Hematopoietic multipotent progenitor cell treated with erythropoietin and hydrocortisone succinate and interleukin-3 and kit ligand, for 4 days (in vitro differentiated cells): ENCODE measurements at places on chromosomes 6 and 20.

GRCh38 chr6:127022302-127022701 lies 96.2 kb upstream of the RSPO3 start:
- DNase-seq = no peak

DNA sequence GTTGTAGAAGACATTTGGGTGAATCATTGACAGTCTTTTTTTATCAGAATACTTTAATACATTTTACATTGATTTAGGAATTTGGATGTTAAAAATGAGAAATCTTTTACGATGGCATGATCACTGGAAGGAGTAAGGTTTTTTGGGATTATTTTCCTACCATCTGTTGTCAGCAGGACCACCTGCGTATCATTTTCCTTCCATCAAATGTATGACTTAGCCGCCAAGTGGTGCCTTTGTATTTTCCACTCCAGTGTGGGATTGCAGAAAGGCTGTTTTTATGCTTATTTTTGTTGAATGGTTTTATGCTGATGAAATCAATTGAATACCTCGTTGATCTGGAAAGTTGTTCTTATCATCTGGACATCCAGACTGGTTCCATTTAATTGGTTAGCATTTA lies 35.8 kb downstream of the AKAP12 start:
- DNase-seq = no peak

- no peak for DNase-seq
Observed at GRCh38 chr20:44837946-44838345, 27.6 kb upstream of the RIMS4 start.

DNA sequence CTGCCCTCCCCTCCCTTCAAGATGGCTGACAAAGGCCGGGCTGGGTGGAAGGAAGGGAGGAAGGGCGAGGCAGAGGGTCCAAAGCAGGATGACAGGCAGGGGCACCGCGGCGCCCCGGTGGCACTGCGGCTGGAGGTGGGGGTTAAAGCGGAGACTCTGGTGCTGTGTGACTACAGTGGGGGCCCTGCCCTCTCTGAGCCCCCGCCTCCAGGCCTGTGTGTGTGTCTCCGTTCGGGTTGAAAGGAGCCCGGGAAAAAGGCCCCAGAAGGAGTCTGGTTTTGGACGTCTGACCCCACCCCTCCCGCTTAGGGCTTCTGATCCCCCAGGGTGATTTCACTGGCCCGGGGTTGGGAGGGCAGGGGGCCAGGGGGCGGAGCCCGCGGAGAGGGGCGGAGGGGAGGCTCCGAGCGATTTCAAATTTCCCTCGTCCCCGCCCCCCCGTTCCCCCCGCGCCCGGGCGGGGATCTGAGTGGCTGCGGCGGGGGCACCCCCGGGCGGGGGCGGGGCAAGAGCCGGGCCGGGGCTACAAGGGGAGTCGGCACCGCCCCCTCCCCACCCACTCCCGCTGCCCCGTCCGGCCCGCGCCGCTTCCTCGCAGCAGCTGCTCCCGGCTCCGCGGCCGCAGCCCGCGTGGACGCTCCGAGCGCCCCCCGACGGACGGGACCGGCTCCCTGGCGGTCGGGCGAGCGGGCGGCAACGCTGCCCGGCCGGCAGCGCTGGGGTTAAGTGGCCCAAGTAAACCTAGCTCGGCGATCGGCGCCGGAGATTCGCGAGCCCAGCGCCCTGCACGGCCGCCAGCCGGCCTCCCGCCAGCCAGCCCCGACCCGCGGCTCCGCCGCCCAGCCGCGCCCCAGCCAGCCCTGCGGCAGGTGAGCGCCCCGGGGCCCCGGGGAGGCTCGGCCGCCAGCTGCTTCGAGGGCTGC lies at the start of gene DNMT3B:
Gene DNMT3B, plus strand, starts transcription at position 555 of the 923 bp plus-strand sequence. CDS start 17,939 bp downstream, outside the sequence.
- DNase-seq = peak; percentile 96

DNA sequence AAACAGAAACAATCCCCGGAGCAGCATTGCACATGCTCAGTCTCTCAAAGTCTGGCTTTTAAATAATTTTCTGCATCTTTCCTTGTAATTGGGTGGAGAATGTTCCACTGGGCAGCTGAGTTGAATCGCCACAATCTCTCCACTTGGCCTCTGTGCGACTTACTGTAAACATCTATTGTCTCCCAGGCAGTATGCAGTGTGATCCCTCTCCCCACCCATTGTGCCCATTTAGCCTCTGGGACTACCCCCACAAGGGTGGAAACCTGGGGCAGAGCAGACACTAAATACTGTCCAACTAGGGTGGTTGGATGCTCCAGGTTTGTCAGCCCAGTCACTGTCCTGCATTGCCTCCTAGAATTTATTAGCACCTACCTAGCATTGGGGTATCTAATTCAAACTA lies 96.2 kb downstream of the JARID2 start:
- DNase-seq = no peak

- no peak for DNase-seq
Observed at GRCh38 chr6:72890233-72890632, 268.4 kb downstream of the KCNQ5 start.

DNA sequence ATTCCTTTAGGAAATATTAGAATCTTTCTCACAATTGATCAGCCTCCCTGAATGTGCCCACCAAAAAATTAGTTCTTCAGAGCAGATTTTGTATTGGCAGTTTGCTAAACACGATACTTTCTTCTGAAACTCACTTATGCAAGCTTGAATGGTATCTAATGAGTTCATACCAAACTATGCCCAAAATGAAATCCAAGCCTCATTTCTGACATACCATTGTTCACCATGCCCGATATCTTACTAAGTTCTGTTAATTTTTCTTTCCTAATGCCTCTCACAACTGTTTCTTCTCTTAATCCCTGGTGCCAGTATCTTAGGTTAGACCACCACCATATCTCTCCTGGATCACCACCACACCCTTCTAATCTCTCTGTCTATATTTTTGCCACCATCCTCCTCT lies 755.9 kb downstream of the KIF16B start:
- no peak for DNase-seq

DNA sequence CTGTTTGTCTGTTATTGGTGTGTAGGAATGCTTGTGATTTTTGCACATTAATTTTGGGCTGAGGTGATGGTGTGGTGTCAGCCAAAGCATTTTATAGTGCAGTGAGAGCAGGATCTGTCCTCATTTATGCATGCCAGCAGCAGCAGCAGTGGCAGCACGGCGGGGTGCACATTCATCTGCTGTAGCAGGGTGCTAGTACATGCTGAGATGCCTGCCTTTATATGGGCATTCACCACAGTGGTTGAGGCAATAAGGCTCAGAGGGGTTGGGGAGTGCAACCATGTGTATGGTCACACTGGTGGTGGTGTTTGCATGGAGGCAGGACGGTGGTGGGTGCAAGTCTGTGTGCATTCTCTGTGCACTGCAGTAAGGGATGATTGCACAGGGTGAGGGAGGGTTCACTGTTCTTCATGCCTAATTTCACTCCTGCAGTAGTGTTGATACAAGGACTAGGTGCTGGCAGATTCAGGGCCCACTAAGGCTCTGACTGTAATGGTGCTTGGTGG lies 129.3 kb upstream of the SYNCRIP start:
- no peak for DNase-seq

DNA sequence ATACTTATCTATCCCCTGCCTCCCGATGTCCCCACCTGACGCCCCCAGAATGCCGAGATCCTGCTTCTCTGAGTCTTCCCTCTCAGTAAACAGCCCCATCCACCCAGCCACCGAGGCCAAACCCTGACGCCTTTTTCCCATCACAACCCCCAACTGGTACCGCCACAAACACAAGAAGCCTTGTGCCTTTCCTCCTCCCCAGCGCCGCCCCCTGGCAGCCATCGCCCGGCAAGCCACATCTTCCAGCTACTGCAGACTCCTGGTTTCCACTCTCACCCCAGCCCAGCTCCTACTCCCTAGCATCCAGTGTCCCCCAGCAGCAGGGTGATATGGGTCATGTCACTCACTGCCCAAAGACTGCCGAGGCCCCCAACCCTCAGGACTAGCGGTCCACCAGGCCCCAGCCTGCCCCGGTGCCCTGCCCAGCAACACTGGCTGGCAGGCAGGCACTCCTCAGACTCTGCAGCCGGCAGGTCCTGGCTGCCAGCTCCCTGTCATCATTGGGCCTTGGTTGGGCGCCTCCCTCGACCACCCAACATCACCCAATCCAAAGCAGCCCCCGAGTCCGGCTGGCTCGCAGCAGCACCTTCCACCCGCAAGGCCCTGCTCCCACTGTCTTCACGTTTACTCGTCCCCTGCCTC lies 11.2 kb downstream of the TCFL5 start:
- no peak for DNase-seq

GRCh38 chr6:96151707-96152106 lies 135.9 kb downstream of the FUT9 start:
- DNase-seq = no peak

GRCh38 chr6:155130161-155130853 lies 133.5 kb upstream of the CLDN20 start:
- no peak for DNase-seq

GRCh38 chr20:3732327-3733118 lies at the start of gene HSPA12B:
Gene HSPA12B (plus strand): TSS chr20:3732685. CDS start chr20:3738675, 5,990 bp downstream.
- no peak for DNase-seq

DNA sequence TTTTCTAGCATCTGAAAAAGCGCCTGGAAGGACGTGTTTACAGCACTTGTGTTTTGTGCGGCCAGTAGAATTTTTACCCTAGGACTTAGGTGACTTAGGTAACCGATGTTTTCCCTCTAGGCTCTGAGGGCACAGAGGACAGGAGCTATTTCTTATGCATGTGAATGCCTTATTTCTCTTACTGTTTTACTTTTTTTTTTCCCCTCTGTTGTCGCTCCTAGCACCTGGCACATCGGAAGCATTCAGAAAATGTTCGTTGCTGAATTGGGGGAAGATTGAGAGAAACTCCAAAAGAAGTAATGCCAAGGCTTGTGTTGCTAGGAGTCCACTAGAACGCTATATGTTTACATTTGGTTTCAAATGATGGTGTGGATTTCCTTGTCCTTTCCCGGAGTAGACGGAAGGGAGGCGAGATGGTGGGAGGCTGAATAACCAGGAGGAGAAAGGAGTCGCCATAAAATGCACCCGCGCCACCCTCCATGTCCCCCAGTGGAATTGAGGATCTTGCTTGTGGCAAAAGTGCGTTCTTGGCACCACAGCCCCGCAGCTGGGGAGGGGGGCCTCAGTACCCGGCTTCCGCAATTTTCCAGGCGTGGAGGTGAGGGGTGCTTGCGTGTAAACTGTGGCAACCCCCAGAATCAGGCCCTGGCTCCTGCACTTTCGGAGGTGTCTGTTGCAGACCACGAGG lies 6.9 kb downstream of the OLIG3 start:
- DNase-seq = no peak

GRCh38 chr20:58899512-58899911 lies 47.0 kb downstream of the GNAS start:
- DNase-seq = no peak

- no peak for DNase-seq
Observed at GRCh38 chr6:132548746-132549463, 3.6 kb upstream of the TAAR8 start.

DNA sequence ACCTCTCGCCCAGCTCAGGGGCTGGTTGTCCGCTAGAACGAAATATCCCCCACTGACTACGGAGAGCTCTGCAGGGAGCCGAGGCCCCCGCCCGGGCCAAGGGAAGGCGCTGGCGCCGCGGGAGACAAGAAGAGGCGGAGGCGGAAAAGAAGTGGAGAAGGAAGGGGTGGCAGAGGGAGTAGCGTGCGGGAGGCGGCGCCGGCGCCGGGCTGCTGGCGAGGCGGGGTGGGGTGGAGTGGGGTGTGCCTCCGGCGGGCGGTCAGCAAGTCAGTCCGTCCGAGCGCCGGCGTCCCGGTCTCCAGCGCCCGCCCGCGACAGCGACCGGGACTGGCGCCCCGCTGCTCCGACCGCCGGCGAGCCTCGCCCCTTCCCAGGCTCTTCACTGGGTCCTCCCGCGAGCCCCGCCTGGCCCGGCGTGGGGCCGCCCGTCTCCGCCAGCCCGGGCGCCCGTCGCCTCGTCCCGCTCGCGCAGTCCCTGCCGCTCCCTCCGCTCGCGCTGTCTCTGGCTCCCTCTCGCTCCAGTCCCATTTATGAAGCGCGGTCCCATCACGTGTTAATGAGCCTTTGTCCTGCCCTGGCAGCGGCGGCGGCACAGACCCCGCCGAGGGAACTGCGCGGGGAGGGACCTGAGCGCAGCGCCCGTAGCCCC lies at the start of gene CNR1:
Gene CNR1, minus strand, starts transcription at position 504 of the 649 bp plus-strand sequence. CDS start 21,073 bp downstream, outside the sequence.
- DNase-seq = peak; percentile 48

DNA sequence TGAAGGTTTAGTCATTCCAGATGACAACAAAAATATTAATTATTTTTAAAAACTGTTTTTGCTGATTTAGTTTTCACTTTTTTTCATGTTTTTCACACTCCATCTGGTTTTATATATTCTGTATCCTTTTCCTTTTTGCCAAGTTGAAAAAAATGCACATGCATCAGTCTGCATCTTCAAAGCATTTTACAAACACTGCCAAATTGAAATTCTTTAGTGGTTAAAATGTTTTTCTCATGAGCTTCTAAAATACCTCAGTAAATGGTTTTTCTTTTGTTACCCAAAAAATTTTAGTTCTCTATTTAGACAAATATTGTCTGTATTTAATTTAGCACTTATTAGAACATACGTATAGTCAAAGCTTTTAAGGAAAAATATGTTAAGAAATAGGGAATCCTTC lies 386.9 kb upstream of the HSF2 start:
- no peak for DNase-seq

DNA sequence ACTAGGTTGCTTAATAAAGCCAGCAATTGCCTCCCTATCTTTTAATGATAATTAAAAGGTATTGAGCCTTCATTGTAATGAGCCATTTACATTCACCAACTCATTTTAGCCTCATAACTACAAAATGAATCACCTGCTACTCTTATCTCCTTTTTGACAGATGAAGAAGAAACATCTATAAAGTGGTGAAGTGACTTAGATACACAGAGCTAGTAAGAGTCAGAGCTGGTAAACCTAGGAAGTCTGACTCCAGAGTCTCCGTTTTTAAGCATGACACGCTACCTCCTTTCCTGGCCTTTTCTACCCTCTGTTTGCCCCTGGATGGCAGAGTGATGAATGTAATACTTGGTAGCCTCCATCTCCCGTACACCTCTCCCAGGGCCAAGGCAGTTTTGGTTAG lies 93.5 kb downstream of the SPTLC3 start:
- DNase-seq = no peak

DNA sequence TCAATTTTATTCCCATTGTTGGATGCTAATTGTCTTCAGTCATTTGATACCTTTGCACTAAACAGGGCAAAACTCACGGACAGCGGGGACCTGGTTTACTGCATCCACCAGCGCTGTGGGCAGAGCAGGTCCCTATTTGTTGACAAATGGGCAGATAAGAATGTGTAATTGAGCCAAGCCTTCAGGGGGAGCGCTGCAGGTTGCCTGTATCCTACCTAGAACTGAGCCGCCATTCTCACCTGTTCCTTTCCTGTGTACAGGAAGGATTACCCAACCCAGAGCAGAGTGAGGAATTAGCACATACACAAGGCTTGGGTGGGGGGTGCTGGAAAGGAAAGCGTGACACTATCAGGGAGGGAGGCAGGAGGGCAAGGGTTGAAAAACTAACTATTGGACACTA lies 89.1 kb upstream of the FOXA2 start:
- no peak for DNase-seq

DNA sequence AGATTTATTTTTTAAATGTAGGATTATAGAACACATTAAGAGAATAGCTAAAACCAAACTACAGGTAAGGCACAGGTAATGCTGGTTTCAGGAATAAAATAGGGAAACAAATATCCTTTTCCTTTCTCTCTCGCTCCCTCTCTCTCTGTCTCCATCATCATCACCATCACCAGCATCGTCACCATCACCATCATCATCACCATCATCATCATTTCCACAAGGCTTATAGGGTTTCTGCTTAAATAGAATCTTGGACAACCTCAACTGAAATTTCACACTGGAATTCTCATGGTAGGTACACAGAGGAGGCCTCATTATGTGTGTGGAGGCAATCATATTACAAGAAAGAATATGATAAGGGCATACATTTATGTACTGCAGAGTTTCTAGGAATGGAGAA lies 823.6 kb downstream of the MAFB start:
- no peak for DNase-seq
